Urinary bladder (tissue), 4 donors: ENCODE measurements at places on chromosomes 2 and 18. TPM values are rescaled to one million over a fixed set of nuclear protein-coding genes. Genes with fewer than 3 reads are reported as not detected.

APOB gene
- 0.32 TPM for total RNA-seq

DNA sequence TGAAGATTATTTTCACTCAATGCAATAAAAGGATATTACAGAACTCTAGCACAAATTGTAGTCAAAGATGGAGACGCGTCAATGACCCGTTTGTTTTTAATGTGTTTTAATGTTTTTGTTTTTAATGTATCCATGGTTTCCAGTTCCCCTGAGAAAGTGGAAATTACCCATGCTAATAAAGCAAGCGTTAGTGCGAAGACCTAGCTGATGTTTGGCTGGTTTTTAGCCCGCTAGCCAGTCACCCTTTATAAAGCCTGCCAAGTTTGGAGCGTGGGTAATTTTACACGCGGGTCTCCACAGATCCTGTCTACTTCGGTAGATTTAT is 430 bp upstream of the CHMP1B start:
- DNase-seq, result peak; percentile 36

DNA sequence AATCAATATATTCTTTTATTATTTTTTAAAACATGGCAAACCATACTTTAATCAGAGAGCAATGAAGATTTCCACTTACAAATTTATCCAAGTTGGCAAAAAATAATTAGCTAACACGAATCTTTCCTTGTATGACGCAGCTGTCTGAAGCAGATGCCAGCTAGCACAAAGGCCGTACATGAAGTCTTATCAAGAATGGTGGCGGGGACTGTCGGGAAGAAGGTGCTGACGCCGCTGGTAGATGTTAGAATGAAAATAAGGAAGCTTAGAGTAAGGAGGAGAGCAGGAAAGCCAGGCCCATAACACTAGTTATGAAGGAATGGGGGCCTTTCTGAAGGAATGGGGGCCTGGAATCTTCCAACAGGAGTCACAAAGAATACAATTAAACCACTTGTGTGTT is 96.7 kb downstream of the ZNF516 start:
- DNase-seq, result no peak

DNA sequence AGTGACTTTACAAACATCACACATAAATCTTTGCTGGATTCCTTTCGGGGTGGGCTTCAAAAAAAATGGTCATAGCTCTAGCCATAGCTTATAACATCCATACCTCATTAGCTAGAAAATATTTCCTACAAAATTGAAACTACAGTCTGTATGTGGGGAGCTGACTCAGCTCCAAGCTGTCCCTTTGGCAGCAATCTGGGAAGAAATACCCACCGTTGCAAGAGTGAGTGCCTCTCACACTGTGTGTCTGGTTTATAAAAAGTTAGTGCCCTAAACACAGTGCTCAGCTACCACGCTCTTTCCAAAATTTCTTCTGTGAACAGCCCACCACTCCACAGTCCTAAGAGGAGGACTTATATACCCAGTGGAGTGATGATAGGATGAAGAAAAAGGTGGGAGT is 170.1 kb downstream of the RBM43 start:
- no peak for DNase-seq

- DNase-seq, result no peak
Observed at GRCh38 chr18:54209471-54210180, 14.8 kb downstream of the MBD2 start.

UGT1A7 gene
- 2.5 TPM for total RNA-seq
